ENCODE measurements at places on chromosomes 2 and 18.

DNA sequence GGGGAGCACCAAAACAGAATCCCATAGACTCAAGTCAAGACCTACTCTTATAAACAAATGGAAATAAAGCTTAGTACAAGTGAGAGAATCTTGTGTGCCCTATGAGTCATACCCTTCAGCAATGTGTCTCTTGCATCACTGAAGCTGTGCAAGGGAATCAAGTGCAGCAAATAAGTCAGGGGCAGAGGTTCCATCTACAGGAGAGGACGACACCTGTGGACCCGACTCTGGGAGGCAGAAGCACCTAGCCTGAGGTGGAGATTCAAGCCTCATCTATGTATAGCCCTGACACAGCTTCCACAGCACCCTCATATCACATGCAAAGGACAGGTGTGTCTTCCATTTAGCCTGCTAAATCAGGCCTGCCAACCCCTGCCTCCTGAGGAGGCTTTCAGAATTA, 298.2 kb downstream of the CNTNAP5 start:
- DNase-seq: no peak

DNA sequence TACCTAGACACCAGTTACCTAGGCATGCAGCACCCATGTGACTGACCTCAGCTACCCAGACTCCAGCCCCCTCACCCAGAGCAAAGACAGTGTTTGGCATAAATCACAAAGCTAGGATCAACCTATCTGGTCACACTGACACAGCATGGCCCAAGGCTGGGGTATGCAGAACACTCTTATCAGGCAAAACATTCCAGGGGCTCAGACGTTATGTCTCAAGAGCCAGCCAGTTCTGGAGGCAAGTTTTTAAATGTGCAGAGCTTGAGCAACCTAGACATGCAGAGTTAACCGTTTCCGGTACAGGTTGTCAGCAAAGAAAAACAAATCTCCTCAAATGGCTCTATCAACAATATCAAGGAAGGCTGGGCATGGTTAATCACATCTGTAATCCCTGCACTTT, 92.8 kb downstream of the AP1S3 start:
- DNase-seq: no peak

DNA sequence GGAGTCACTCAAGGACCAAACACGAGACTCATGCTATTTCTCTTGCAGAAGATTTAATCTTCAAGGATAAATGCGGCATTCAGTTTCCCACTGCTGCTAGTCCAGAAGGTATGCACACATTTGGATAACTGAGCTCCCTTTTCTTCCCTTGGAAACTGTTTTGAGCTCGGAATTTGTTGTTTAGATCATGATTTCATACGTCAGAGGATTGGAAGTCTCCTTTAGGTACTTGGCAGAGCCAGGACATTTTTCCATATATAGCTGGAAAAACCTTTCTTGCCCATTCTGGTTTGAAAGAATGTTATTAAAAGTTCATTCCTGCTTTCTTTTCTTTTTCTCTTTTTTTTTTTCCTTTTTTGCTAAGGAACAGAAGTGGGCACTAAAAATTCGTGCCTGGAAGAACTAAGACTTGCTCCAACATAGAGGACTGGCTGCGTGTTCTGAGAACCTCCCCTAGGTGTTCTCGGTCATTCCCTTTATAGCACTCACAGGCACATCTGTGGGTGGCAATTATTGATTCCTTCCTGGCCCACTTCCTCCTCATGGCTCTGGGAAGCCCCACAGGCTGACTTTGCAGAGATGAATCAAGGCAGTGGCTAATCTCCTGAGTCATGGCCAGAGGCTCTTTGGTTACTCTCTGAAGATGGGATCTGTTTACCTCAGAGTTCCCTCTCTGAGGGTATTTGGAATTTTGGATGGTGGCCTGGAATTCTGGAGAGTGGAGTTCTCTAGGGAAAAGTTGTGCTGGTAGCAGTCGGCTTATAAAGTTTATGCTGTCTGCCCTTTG, 104.8 kb downstream of the PLCL1 start:
- no peak for DNase-seq

DNA sequence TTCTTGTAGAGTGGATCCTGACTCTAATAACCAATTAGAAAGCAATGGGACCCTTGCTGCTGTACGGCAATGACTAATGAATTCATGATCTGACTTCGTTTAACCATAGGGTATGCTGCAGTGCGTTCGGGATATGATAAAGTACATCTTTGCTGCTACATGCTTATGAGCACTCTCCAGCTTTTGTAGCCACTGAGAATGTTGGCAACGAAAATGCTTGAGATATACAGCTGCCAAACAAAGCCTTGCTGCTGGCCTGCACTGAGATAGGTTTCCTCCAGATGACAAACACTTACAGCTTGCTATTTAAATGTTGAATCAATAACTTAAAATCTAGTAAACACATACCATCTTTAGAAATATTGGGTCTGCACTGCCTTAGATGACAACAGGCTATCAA, 372.4 kb upstream of the SLC8A1 start:
- DNase-seq: no peak

- no peak for DNase-seq
These were observed 127.6 kb upstream of the ITGA6 start for GRCh38 chr2:172299741-172300140.

DNA sequence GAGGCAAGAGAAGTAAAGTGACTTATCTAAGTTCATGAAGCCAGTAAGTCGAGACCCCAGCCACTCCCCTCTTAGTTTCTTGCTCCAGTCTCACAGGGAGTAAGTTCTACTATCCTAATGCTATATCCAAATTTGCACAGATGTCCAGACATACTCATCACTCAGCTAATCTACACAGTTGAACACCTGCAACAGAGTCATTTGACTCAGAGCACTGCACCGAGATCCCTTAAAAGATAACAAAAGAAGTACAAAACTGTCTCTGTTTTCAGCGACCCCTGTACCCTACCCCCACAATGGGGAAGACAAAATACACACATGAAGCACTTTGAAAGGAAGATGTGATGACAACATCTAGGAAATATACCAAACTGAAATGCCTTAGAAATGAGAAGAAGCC, 22.6 kb upstream of the CCDC141 start:
- no peak for DNase-seq

DNA sequence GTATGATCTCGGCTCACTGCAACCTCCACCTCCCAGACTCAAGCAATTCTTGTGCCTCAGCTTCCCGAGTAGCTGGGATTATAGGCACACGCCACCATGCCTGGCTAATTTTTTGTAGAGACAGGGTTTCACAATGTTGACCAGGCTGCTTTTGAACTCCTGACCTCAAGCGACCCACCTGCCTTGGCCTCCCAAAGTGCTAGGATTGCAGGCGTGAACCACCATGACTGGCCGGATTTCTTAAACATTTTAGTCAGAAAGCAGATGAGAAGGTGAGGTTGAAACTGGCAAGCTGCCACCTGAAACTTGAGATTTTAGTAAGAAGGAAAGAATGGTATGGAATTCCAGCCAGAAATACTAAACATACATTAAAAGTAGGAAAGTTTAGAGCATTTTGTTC, 31.9 kb downstream of the KLHL23 start:
- no peak for DNase-seq

DNA sequence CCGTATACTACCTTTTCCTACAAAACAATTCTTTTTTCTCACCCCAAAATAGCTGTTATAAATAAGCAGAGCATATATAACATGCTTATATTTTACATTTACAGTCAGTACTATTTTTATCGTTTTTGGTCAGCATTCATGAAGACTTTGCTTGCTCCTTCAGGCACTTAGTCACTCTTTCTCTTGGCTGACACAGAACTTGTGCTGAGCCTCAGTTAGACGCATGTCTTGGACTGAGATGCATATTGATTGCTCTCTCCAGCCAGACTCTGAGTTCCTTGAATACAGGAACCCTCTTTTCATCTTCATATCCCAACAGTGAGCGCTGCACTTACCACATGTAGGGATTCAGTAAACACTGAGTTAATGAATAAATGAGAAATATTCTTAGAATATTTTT, 158.3 kb downstream of the RTN4 start:
- no peak for DNase-seq

DNA sequence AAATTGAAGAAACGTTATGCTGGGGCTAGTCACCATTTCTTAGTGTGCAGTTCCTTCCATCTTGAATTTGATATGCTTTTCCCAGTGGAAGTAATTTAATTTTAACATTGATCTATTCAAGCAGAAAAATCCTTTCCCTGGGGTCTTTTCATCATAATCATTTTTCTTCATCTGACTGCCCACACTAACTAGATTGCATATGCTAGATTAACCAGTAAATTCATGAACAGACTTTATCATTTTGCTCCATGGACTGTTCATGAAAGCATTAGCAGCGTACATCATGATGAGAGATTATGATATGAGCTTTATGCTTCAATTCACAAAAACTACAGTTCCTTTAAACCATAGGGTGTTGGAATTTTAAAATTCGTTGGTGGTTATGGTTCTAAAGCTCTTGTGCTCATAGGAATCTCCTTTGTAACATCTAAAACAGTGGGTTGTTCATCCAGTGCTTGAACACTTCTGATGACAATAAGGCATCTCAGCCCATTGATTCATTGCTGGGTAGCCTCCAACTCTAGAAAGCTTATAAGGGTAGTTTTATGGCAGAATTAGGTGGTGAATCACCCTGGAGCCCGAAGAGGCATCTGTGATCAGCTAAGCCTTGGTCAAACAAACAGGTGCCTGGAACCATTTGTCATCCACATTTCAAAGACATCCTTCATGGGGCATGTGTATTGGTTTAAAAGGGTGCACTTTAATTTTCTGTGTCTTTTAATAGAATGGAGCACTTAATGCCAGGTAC, 77.2 kb upstream of the NDUFV2 start:
- no peak for DNase-seq

- DNase-seq: no peak
These were observed 801.8 kb downstream of the CCDC85A start for GRCh38 chr2:56985609-56986008.

- DNase-seq: no peak
These were observed 2.2 kb downstream of the SERPINE2 start for GRCh38 chr2:224036731-224037361.

GRCh38 chr18:54263904-54264336, 5.4 kb upstream of the POLI start:
- DNase-seq: no peak

DNA sequence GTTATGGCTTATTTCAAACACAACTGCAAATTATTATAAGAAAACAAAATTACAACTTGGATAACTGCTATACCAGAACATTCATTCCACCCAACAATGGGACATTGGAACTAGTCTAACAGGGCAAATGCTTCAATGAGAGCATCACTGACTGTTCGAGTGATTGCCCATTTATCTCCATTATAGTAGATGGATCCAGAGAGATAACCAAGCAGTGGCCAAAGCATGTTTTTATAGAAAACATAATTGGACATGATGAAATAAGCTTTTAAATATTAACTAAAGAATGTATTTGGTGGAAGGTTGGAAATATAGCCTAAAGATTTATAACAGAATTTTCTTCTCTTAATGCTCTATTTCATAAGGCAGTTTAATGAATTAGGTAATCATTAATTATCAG, 634.8 kb downstream of the NUP35 start:
- DNase-seq: no peak

DNA sequence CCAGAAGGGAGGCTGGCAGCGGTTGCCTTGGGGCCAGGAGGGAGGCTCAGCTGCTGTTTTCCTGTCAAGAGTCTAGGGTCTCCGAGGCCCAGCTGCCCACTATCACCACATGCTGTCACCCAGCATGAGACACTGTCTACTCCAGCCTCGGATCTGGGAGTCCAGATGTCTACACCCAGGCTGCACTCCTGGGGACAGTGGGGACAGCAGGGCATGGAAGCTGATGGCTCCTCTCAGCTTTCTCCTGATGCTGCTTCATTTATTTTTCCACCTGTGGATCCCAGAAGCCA, 134.0 kb downstream of the PTGR3 start:
- DNase-seq: no peak

- no peak for DNase-seq
These were observed 20.7 kb upstream of the NT5DC4 start for GRCh38 chr2:112699984-112700667.

DNA sequence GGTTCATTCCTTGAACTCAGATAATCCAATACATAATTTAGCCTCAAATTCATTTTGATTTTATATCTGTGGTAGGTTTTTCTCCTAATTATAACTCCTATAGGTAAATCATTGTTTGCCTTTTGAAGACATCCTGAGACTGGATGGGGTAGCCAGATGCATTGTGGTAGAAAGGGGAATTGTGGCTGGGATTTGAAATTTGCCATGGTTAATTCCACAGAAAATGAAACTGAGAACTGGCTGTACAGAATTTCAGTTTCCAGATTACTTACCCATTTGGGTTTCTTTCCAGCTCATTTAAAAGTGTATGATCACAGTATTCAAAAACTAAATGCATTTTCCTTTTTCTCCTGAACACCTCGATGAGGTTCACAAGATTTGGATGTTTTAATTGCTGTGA, 18.2 kb downstream of the CDKL4 start:
- no peak for DNase-seq

DNA sequence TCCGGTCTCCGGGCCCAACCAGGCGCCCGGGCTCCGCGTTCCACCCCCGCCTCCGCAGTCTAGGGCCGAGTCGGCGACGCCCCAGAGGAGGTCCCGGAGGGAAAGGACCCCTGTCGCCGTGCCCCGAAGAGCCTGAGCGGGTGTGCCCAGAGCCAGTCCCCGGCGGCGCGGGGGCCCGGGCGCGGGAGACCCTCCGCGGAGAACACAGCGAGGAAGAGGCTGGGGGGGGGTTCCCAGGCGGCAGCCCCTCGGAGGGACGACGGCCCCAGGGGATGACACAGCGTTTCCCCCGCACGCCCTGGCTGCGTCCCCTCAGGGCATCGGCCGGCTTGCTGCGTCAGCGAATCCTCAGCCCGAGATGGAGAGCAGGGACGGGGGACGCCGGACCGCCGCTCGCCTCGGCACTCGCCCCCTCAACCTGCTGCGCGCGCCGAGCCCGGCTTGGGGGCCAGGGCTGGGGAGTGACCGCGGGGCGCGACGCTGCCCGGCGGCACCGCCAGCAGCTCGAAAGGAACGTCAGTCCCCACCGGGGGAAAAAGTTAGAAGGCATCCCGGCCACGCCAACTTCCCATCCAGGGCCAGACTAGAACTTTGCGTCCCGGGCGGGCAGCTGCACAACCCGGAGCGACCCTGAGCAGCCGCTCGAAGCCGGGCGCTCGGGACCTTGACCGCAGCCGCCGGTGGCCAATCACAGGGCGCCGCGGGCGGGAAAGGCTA, 711 bp downstream of the SFXN5 start:
- peak; percentile 8 for DNase-seq

DNA sequence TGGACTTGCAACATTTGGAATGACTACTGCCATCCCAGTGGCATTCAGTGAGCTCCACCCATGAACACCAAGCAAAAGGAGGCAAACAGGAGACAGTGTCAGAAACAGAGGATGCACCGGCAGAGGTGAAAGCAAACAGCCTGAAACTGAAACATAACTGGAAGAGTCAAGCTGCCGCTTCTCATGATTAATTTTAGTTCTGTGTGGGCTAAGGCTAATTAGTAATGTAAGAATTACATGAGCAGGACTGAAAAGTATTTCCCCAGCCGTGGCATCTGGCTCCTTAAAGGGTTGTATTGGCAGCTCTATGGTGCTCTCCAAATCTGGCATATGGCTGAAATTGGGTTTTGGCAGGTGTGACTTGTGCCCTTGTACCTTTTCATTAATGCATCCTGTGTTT, 1108.1 kb downstream of the TSN start:
- DNase-seq: no peak

GRCh38 chr18:24913507-24914170, 438.3 kb downstream of the ZNF521 start:
- DNase-seq: no peak

Measured in HAP-1 (cell line).